AG10803 (cell line): ENCODE measurements at places on chromosomes 5 and 9.
A peak's percentile ranks its signal among the peaks of the same experiment; 100 is the strongest.

DNA sequence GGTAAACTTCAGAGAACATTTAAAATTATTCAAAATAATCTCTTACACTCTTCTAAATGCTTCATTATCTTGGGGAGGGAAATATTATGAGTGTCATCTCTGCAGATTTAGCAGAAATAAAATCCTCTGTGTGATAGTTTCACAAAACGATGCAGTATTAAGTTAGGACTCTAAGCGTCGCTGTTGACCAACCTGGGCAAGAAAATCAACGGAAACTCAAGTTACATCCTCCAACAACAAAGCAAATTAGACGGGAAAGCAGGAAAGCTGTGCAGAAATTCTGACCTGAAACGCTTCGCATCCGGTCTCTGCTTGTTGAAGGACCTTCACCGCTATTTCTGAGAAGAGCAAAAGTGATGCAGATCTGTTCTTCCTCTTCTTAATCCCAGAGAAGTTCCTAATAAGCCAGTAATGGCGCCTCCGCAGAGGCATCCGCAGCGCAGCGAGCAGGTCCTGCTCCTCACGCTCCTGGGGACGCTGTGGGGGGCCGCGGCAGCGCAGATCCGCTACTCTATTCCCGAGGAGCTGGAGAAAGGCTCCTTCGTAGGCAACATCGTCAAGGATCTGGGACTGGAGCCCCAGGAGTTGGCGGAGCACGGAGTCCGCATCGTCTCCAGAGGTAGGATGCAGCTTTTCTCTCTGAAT, at the start of gene PCDHGA6:
Gene PCDHGA6 (plus strand): TSS at position 219 of the 645 bp plus-strand sequence. CDS start 193 bp downstream, at position 412.
- peak; percentile 38 for DNase-seq

DNA sequence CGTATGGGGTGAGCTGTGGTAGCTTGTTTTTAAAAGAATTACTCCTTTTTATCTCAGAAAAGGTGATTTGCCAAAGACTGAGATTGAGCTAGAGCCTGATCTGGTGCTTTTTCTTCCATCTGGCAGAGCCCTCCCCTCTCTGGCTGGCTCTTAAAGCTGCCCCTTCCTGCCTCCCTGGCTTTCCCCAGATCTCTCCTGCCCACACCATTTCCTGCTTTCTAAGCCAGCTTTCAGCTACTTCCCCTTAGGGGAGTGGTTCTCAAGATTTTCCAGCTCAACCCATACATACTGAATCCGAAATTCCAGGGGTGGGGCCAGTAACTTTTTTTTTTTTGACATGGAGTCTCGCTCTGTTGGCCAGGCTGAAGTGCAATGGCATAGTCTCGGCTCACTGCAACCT, 4.8 kb upstream of the ACOT12 start:
- DNase-seq = no peak

DNA sequence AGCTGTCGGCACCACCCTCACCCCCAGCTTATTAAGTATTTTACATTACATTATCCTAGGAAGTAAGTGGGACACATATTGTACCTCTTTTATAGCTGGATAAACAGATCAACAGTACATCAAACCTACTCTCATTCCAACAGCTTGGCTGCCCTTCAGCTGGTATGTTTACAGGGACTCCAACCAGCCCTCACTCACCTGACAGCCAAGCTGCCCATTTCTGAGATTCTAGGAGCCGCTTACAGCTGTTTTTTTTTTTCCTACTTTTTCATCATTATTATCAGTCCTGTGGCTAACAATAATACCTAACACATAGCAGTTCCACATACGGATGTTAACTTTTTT, 13.4 kb upstream of the CREBRF start:
- DNase-seq = no peak

- peak; percentile 84 for DNase-seq
Measured at GRCh38 chr9:16726718-16727451, 143.6 kb downstream of the BNC2 start.

- peak; percentile 71 for DNase-seq
Measured at GRCh38 chr5:95794070-95794516, 28.4 kb downstream of the GLRX start.

DNA sequence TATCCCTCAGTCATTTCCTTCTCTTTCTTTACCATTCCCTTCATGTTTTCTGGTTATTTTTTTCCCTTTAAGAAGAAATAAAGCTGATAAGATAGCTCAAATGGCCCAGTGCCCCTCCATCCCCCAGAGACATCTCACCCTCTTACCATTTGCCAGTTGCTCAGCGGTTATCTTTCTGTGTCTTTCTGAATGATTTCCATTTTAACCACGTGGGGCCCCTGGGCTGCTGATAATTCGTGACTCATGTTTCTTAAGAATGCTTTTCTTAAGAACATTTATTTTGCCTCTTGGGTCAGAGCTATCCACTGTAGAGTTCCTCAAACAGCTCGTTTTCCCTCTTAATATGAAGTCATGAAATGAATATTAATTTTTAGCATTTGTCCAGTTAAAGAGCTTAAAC, 147.8 kb downstream of the MAST4 start:
- no peak for DNase-seq

DNA sequence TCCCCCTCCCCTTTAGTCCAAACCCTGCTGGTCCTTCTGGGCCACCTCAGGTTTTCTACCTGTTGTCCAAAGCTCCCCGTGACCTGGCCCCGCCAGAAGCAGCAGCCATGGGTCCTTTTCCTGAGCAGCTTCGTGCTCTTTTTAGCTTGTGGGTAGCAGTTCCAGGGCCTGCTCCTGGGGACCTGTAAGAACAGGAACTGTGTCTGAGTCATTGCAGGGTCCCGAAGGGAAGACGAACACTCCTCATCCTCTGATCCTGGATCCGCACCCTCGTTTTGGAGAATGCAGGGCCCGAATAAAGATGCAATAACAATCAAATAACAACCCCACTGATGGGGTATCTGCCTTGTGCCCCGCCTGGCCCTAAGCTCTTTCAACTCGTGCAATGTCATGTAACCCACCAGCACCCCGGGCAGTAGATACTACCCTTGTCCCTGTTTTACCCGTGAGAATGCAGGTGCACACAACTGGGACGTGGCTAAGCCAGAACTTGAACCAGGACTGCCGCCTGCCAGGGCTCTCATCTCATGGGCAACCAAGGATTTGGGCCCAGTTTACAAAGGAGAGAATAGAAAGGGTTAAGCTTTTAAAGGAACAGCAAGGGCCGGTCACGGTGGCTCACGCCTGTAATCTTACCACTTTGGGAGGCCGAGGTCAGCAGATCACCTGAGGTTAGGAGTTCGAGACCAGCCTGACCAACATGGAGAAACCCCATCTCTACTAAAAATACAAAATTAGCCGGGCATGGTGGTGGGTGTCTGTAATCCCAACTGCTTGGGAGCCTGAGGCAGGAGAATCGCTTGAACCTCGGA, 33.2 kb downstream of the NEK6 start:
- no peak for DNase-seq

- DNase-seq = no peak
Measured at GRCh38 chr5:81162501-81162900, 70.6 kb upstream of the CKMT2 start.

DNA sequence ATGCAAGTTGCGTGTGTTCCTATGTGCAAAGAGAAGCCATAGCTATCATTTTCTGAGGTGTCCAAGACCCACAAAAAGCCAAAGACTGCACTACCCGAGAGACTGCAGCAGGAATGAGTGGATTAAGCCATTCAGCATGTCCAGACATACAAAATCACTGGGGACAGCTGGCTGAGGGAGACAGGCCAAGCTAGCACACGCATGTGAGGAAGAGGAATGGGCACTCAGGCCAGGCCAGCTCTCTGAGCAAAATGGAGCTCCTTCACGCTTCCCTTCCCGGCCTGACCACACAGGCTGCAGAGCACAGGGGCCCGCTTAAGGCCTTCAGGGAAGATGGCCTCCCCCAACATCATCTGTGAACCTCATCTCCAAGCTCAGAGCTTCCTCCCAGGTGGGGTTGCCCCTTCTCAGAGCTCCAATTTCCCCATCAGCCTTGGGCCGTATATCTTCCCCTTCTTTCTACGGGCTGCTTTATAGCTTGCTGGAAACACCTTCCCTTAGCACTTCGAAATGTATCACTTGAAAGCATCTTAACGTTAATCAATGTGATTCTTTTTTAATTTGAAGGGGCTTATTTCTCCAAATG, 8.4 kb downstream of the DCANP1 start:
- no peak for DNase-seq

GRCh38 chr5:136890431-136891148, 525.2 kb upstream of the TRPC7 start:
- DNase-seq = no peak

DNA sequence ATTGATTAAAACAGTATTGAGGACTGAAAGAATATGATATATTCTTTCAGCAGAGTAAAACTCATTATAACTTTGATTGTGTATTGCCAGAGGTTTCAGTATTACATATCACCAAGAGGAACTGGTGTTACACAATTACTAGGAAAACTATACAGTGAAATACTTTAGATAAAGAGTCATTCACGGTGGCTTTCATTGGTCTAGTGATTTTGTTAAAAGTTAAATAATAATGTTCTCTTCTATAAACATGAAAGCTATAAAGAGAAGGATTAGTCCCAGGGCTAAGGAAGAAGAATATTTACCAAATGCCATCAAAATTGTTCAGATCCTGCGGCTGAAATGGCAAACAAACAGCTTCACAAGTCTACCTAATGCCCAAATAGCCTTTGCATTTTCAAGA, 306.2 kb downstream of the SEMA5A start:
- DNase-seq = no peak

- no peak for DNase-seq
Measured at GRCh38 chr5:1050423-1051365, 42.1 kb downstream of the NKD2 start.

DNA sequence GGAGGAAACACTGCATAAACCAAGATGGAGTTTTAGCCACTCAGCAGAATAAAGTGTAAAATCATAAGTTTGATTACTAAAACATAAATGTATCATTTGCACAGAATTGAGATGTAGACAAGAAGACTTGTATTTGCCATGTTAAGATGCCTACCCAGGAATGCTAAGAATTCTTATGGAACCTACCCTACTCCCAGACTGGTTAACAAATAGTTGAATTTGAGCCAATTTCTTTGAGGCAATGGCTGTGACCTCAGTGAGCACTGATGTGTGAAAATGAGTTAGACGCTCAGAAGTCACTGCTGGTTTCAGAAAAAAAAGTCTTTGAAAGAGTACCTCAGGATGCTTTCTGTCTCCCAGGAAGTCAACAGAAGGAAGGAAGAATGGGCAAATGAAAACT, 95.6 kb downstream of the ESM1 start:
- peak; percentile 94 for DNase-seq

- no peak for DNase-seq
Measured at GRCh38 chr5:173778784-173779304, 109.3 kb upstream of the CPEB4 start.

DNA sequence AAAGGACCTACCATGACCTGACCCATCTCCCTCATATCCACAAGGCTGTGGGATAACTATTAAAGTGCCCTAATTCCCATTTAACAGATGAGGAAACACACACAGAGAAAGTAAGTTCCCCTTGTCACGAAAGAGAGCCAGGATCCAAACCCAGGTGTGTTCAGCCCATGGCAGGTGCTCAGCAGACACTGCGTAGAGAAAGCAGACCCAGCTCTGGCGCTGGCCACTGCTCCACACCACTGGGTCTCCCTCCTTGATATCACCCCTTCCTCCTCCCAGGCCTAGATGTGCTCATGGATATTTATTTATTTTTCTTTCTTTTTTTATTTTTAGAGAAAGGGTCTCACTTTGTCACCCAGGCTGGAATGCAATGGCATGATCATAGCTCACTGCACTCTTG, 24.0 kb upstream of the CORO2A start:
- DNase-seq = no peak

GRCh38 chr9:37979844-37980243, 75.9 kb upstream of the SLC25A51 start:
- no peak for DNase-seq

DNA sequence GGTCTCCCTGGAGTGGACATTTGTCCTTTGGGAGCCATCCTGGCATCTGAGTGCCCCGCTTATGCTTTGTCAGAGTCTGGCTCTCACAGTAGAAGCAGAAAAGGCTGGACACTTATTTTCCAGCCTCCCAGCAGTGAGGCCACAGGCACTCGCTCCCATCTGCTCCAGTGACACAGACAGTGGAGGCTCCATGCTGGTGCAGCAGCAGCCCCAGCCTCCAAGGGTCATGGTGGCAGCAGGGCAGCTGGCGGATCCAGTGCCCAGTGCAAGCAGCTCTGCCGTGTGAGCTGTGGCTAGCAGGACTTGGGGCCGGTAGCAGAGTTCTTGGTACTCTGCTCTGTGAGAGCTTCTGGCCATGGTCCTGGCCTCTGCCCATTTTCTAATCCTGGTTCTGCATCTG, 157.3 kb upstream of the ALDH1B1 start:
- no peak for DNase-seq

DNA sequence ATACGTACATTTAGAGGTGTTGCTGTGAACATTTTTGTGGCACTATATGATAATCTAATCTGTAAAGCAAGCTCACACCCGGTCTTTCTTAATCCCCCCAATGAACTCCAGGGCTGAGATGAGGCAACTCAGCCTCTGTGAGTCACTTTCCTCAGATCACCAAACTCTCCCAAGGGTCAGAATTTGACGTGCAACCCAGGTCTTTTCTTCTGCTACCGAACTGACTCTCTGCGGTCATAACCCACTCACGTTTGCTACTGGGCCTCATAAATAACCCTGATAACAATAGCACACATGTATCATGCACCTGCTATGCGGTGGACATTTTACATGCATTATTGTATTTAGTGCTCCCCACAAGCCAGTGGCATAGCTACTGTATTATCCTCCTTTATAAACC, 153.1 kb downstream of the DROSHA start:
- peak; percentile 36 for DNase-seq

DNA sequence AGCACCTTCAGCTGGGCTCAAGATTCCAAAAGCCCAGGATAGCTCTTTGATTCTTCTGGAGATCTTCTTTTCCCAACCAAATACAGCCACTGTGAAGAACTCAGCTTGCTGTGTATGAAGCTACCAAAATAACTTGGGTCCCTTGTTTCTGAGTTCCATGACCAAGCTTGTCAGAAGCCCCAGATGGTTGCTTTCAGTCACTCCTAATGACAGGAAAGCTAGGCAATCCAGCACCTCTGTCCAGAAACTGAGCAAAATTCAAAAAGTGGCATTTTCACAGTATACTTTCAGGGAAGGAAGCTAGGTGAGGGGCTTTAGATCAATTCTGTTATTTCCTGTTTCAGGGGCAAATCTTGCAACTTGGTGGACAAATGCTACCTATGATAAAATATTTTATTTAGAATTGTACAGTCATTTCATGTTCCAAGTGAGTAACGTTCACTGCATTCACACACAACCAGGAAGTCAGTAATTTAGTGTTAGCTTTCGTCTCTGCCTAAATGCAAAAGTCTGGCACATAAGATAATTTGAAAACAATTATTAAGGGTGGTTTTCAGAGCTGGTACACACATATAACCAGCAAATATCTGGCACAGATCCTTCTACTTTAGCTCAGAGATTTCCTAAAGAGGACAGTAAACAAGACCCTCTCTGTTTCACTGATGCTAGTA, 330.1 kb downstream of the GLIS3 start:
- no peak for DNase-seq

DNA sequence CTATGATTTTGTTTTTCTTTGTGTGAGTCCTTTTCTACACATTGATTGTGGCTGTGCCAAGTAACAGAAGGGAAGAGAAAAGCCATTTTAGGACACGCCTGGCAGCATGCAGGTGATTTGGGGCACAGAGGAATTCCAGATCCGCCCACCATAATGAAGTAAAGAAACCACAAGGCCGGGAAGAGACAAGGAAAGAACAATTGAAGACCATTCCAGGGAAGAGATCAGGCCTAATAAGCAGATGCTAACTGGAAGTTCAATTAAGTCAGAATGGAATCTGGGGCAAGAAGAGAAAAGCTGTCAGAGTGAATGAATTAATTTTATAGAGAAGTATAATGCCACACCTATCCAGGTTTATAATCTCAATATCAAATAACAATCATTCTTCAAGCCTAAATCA, 110.2 kb upstream of the ISL1 start:
- DNase-seq = no peak

GRCh38 chr5:143390258-143390657, 13.2 kb downstream of the NR3C1 start:
- no peak for DNase-seq
